Left lung (tissue), 14 donors: ENCODE measurements at places on chromosomes 3 and 15. TPM values are rescaled to one million over a fixed set of nuclear protein-coding genes. Genes with fewer than 3 reads are reported as not detected.

DNA sequence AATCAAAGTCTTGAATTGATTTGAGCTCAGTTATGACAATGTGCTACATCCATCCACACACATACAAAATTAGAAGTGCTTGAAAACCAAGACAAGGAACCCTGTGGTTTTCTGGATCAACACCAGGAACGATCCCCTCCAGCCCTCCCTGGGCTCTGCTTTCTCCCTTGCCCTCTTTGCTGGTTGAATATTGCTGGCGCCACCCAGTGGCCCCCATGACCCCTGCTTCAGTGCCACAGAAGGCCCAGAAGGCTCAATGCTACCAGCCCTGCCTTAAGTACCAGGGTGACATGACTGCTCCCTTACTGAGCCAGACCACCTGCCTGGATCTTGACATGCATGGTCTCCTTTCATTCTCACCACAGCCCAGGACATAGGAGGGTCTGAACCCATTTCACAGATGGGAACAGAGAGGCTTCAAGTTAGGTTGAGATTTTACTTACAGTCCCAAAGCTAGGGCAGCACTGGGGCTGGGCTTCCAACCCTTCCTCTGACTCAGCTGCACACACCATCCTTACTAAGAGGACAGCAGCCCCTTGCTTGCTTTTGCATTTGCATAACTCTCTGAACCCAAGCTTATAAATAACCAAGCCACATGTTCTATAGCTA lies 15.0 kb downstream of the IL12A start:
- peak; percentile 18 for DNase-seq

The MINAR1 gene
- polyA plus RNA-seq = 0.60 TPM

The SERINC4 gene
- polyA plus RNA-seq = not detected

GRCh38 chr3:132352556-132353143 lies 35.4 kb downstream of the ACP3 start:
- no peak for DNase-seq

DNA sequence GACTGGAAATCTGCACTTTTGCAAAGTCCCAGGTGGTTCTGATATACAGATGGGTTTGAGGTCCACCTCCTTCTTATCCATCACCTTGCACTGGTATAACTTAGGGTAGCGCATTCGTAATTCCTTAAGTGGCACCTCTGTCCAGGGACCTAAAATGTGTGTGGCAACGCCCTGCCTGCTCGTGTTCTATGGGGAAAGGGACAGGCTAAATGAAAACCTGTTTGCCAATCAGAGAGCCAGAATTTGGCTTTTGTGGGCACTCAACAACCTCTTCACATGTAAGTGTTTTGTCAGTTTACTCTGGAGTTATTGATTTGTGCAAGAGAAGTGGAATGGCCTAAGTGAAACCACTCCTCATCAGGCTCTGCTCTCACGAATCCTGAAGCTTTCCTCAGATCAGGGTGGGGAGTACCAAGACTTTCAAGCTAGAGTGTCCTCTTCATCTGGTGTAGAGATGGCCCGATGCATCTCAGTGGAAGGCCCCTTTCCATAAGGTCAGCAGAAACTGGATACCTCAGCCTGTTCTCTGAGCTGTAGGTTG lies 138.3 kb downstream of the ALDH1A2 start:
- no peak for DNase-seq

The CLASP2 gene
- polyA plus RNA-seq = 66.2 TPM

The FHIT gene
- 10.3 TPM for polyA plus RNA-seq

DNA sequence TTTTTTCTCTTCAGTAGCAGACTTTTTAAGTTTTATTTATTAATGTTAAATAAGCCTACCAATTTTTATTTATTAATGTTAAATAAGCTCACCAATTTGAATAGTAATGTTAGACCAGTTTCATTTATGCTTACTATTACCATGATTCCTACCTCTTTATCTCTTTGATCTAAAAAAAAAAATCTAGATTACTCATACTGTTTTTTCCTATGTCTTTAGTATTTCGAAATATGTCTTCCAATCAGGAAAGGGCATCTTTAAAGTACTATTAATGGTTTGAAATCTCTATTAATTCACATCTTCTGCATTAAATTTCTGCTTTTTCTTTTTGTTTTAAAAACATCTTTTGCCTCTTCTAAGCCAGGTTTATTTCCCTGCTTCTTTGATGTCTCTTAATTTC lies 27.5 kb upstream of the MAPKBP1 start:
- no peak for DNase-seq

- peak; percentile 82 for DNase-seq
Measured at GRCh38 chr3:52144034-52144795, 10.0 kb downstream of the POC1A start.

- DNase-seq = no peak
Measured at GRCh38 chr3:58066842-58067241, 58.6 kb downstream of the FLNB start.

The TLR9 gene
- 0.28 TPM for polyA plus RNA-seq

The GPR87 gene
- polyA plus RNA-seq = not detected

The TMIE gene
- polyA plus RNA-seq = 0.46 TPM

GRCh38 chr15:45641374-45641781 lies 6.5 kb downstream of the SQOR start:
- DNase-seq = no peak

GRCh38 chr15:33865416-33865815 lies 102.9 kb upstream of the CHRM5 start:
- DNase-seq = no peak

- no peak for DNase-seq
Measured at GRCh38 chr3:122387709-122388108, 3.7 kb downstream of the FAM162A start.

GRCh38 chr3:149620291-149621020 lies 37.4 kb downstream of the WWTR1 start:
- no peak for DNase-seq

The ADAMTS17 gene
- 2.6 TPM for polyA plus RNA-seq

GRCh38 chr3:64220161-64220914 lies 4.9 kb downstream of the PRICKLE2 start:
- peak; percentile 61 for DNase-seq

DNA sequence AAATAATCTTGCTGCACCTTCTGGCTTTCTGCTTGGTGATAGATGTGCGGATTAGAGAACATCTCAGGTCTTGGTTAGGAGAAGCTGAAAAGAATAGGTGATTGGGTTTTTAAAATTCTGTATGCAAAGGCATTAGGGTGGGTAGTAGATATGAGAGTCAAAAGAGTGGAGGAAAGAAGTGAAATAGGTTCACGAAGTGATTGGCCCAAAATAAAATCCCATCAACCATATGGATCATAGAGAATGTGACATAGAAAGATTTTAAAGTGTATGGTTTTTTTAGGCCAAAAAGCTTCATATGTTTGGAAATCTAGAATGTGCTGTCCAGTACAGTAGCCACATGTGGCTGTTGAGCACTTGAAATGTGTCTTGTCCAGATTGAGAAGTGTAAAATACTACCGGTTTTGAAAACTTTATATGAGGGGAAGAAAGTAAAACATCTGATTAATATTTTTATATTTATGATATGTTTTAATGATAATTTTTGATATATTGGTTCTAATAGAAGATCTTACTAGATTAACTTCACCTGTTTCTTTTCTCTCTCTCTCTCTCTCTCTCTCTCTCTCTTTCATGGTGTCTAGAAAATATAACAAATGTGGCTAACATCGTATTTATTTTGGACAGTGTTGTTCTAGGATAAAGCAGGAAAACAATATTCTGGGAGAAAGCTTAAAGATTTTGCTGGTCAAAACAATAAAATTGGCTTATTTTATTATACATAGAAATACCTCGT lies 2.9 kb downstream of the MBNL1 start:
- DNase-seq = no peak

The SLC22A14 gene
- 0.18 TPM for polyA plus RNA-seq

The AMIGO3 gene
- 1.9 TPM for polyA plus RNA-seq

- no peak for DNase-seq
Measured at GRCh38 chr3:174208161-174208560, 651.0 kb upstream of the NAALADL2 start.

- no peak for DNase-seq
Measured at GRCh38 chr3:169348929-169349621, 314.4 kb downstream of the MECOM start.

GRCh38 chr3:142287866-142288638 lies 62.7 kb upstream of the GK5 start:
- no peak for DNase-seq

DNA sequence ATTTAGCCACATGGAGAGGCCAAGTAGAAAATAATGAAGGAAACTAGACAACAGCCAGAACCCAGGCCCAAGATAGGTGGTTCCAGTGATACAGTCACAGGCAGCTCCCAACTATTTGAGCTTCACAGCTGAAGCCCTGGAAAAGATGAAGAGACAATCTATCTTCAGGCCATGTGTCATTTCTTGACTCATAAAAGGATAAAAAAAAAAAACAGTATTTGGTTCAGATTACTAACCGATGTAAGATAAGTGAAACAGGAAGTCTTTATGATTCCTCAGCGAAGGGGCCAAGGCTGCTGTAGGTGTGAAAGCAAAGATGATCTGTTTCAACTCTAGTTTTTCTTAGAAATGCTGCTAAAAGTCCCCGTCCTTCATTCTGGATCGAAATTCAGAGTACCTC lies 394.6 kb downstream of the ZNF385D start:
- no peak for DNase-seq

GRCh38 chr3:3127432-3128010 lies 781 bp downstream of the TRNT1 start:
- DNase-seq = no peak

GRCh38 chr15:81895723-81896122 lies 150.1 kb downstream of the MEX3B start:
- no peak for DNase-seq

GRCh38 chr3:76024640-76025039 lies 239.3 kb upstream of the ZNF717 start:
- no peak for DNase-seq

The C15orf62 gene
- 4.6 TPM for polyA plus RNA-seq

DNA sequence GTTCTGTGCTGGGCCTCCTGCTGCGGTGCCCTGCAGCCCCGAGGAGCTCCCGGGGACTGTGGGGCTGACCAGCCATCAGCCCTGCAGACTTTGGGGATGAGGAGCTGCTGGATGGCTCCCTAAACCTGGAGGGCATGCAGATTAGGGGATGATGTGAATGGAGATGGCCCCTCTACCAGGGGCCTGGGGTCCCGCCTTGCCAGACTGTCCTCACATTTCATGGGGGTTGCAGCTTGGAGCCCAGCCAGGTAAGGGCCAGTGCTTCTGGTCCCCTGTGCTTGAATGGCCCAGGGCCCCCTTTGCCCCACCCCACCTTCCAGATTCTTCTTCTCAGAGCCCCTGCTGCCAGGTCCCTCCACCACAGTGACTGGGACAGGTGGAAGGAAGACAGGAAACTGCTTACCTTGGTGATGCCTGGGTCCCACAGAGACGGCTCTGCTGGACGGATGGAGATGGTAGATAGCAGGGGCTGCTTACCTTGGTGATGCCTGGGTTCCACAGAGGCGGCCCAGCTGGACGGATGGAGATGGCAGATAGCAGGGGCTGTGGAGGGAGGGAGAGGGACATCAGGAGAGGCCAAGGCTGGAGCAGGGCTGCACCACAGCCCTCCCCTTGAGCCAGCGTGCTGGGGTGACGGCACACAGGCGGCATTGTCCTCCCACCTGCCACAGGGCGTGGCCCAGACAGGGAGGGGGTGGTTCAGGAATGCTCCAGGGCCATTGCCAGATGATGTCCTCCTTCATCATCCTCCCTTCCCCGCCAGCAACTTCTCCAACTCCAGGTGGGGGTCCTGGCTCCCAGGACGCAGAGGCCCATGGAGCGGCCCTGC lies at the start of gene SPTBN5:
SPTBN5 (minus strand) TSS at position 632 of the 829 bp plus-strand sequence; CDS start at position 76, 556 bp downstream.
- DNase-seq = no peak

DNA sequence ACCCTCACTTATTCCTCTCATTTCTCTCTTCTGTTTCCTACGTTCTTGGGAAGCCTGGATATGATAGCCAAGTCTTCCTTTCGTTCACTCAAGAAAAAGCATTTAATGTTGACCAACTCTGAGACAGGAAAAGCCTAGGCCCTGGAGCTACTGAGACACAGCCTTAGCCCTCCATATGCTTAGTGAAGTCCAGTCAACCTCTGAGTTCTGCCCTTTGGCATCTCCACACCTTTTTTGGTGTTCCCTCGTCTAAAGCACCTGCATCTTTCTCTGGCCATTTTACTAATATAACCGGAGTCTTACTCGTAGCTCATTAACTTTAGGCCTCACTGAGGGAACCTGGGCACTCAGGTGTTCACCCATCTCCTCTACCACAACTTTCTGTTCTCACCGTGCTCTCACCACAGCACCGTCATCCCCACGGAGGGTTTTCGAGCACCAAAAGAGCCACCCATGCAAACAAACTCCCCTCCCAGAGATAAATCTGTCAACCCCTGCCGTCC lies 632 bp downstream of the MTHFS start:
- peak; percentile 15 for DNase-seq

The FES gene
- polyA plus RNA-seq = 28.5 TPM

The PRSS50 gene
- 1.1 TPM for polyA plus RNA-seq

DNA sequence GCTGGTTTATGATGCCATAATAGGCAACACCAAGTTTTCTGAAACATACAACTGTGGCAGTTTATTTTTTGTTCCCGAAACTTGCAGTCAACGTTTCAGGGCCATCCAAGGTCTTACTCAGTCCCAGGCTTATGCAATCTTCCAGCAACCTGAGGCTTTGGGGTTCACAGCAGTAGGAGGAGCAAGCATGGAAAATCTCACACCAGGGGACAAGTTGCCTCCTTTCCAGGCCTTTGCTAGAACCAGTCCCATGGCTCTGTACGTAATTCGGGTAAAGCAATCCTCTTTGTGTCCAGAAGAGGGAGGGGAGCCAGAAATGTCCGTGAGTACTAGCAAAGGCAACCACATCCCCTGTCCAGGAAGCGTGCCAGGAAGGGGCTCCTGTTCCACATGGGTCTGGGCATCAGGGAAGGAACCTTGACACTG lies 4.7 kb upstream of the FAM240A start:
- no peak for DNase-seq

GRCh38 chr3:58529516-58530353 lies 7.3 kb downstream of the ACOX2 start:
- DNase-seq = no peak

GRCh38 chr15:35506272-35506870 lies 39.6 kb downstream of the DPH6 start:
- no peak for DNase-seq

GRCh38 chr3:179865861-179866505 lies 170.8 kb downstream of the PEX5L start:
- DNase-seq = no peak

DNA sequence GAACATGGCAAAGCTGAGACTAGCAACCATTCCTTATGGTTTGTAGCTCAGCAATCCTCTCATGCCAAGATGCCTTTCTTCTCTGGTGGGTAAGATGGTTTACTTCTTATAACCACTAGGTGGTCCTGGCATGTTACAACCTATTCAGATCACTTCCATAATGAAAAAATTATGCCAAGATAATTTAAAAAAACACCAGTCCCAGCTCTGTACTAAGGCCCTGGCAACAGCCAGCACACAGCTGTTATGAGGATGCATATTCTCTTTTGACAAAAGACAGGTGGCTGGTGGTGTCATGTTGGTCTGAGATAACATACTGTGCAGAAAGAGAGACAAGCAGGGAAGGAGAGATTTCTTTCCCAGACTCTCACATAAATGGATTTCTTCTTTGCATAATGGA lies 65.7 kb upstream of the FRMD4B start:
- DNase-seq = no peak

The SCAANT1 gene
- 1.1 TPM for polyA plus RNA-seq

DNA sequence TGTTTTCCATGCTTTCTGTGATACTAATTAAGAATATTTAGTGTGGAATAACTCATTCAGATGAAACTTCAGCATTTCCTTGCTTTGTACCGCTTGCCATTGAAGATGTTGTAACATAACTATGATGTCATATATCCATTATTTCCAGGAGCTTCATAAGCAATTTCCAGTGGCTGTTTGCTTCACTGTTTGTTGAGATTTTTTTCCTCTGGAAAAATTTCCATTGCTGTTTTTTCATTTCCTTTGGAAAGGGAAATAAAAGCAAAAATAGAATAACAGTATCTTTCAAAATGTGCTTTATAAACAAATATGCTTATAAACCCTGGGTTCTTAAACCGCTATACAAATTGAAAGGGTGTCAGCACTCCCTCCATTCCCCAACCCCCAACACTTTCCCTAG lies 319.6 kb upstream of the SEMA6D start:
- no peak for DNase-seq

The RTP4 gene
- 0.57 TPM for polyA plus RNA-seq
